IMR-90 (cell line): ENCODE measurements at places on chromosomes 7 and 10. TPM values are rescaled to one million over a fixed set of nuclear protein-coding genes. Genes with fewer than 3 reads are reported as not detected.

DNA sequence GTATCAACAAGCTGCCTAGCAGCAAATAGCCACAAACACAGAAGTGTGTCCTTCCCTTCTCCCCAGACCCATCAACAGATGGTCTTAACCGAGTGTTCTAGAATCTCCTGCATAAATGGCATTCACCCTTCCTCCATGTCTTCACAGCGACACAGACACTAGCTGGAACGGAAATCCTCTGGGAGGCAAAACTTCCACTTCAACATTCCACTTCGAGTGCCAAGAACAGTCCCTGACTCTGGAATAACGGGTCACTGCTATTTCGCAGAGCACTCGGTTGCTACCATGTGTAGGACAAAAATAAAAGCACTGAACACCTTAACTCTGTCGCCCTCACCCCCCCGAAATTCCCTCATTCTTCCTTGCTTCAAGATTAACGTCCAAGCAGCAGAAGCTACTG is 65.1 kb downstream of the SFMBT2 start:
- no peaks in the 10 kb centered on the region for H3K4me1 ChIP-seq
- H3K27me3 ChIP-seq = no peaks in the 10 kb centered on the region

DNA sequence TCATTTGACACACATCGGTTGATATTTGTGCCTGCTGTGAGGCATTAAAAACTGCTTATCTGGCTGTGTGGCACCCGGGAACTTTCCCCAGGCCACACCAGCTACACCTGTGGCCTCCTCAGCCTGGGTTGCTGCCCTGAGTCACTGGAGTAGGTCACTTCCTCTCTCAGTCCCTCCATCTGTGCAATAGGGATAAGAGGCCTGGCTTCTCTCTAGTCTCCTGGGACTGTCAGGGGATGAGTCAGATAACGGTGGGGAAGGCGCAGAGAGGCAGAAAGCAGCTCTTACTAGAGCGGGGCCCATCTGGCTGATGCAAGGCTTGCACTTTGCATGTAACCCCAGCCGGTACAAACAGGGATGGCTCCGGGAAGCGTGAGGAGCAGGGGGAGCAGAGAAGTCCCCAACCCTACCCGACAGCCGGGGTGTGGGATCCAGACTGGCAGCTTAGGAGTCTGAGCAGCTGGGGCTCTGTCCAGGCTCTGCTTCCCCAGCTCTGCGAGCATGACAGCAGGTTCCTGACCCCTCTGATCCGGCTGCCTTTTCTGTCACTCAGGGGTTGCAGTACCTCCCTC is 34.0 kb downstream of the DNAJB12 start:
- DNase-seq = peak; percentile 99
- H3K4me3 ChIP-seq = no peak overlapping the region
- H3K27me3 ChIP-seq = no peaks in the 10 kb centered on the region
- H3K36me3 ChIP-seq = no peaks in the 10 kb centered on the region

Gene SFTPD
- total RNA-seq = not detected in 2 replicates

Gene IFIT1B
- not detected in 2 replicates for total RNA-seq

DNA sequence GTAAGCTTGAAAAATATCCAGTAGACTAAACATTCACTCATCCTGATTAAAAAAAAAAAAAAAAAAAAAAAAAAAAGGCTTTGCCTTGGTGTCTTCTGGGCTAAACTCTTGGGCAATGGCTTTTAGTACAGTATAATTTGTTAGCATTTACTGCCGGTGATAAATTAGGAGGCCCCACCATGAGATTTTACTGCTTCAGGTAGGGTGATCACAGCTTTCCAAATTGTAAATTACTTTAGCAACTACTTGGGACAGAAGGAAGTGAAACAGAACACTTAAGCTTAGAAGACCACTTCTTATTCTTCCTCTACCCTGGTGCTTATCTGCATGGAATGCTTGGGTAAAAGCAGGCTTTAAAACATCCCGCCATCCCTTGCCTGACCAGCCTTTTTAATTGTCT is 152.1 kb downstream of the HIBADH start:
- H3K4me1 ChIP-seq = no peaks in the 10 kb centered on the region
- H3K36me3 ChIP-seq = no peaks in the 10 kb centered on the region
- no peak for DNase-seq

- H3K27me3 ChIP-seq = no peaks in the 10 kb centered on the region
- no peak overlapping the region for H3K4me3 ChIP-seq
- no peak for DNase-seq
- no peaks in the 10 kb centered on the region for H3K4me1 ChIP-seq
- no peak overlapping the region for H3K27ac ChIP-seq
These were observed 739.6 kb upstream of the GALNT17 start for GRCh38 chr7:70392256-70392876.

DNA sequence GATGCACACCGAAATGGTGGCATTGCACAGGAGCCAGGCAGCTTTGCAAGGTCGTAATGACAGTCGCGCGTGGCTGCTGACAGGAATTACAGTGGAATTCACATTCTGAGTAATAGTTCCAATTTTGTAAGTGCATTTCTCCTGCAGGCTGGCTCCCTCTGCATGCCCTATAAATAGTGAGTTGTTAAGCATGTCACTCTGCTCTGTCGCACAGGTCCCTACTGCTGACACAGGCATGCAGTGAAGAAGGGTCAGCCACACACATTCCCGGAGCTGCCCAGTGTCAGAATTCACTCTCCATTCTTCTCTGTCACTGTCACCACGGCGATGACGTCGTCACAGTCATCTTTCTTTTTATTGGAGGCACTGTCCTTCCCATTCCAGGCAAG is 49.2 kb upstream of the SHH start:
- H3K27ac ChIP-seq = no peak overlapping the region
- no peak for DNase-seq
- no peak overlapping the region for H3K4me3 ChIP-seq
- H3K36me3 ChIP-seq = no peaks in the 10 kb centered on the region
- peaks cover 5% of the 10 kb centered on the region; the same call in 1 of the 2 replicates for H3K4me1 ChIP-seq

Gene TAS2R41
- not detected in 2 replicates for total RNA-seq

DNA sequence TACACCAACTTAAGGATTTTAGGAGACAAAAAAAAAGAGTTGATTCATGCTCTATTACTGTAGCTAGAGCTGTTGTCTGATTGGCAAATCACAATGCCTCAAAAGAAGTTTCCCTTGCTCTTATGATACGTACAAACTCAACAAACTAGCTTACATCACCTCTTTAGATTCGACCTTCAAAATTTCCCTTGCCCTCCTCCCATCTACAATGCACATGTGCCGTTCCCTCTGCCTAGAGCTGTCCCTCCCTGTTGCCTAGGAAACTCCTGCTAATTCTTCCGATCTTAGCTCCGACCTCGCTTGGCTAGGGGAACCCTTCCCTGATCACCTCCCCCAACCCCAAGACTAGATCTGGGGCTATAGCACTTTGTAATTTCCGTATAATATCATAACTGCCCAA is 55.4 kb downstream of the MAP3K8 start:
- peaks cover 7% of the 10 kb centered on the region for H3K27me3 ChIP-seq
- H3K36me3 ChIP-seq = no peaks in the 10 kb centered on the region

Gene MCM10
- 11.8 and 14.4 TPM in 2 replicates for total RNA-seq

GRCh38 chr7:32676249-32676941 is 181.1 kb downstream of the AVL9 start:
- H3K4me3 ChIP-seq = no peak overlapping the region
- no peaks in the 10 kb centered on the region for H3K27me3 ChIP-seq
- no peak overlapping the region for H3K27ac ChIP-seq
- H3K4me1 ChIP-seq = peaks cover 2% of the 10 kb centered on the region; the same call in 1 of the 2 replicates
- H3K36me3 ChIP-seq = no peaks in the 10 kb centered on the region
- DNase-seq = no peak

DNA sequence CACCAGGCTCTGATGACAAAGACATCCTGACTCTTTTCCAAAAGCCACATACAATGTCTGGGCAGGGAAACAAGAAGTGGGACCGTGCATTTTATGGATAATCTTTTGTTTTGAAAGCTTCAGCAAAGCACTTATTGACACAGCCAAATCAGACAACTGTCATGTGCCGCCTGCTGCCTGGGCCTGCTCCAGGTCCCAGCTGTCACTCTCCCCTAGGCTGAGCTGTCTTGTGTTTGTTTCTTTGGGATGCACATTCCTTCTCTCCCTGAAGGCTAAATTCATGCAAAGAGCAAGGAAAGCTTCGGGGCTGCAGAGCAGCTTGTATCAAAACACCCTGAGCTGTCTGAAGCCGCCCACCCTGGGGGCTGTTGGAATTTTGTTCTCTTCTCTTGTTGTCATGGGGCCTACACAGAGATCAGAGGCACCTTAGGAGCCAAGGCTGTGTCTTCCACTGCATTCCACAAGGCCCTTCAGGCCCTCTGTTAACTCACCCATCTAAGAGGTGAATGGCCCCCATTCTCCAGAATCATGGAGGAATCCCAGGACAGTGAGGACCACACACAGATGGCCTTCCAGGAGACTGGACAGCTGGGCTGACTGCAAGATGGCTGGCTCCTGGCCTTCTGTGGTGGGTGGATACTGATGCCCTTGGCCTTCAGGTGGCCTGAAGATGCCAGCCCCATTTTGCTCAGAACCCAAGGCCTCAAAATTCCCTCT is 17.8 kb upstream of the SLC18A2 start:
- no peaks in the 10 kb centered on the region for H3K4me1 ChIP-seq
- no peak overlapping the region for H3K27ac ChIP-seq
- no peaks in the 10 kb centered on the region for H3K36me3 ChIP-seq

DNA sequence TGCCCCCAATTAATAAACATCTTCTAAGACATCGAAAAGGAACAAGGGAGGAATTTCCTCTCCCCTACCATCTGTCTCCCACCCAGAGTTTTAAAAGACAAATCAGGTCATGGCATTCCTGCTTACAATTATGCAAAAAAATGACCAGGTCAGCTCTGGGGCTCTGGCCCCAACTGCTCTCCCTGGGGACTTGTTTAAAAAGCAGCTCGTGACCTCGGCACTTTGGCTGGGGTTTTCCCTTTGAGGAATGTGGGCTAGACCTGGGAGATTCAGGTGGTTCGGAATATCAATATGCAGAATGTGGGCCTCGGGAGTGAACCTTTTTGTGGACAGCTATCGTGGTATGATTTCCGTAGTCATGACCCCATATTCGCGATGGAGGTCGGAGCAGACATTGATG is 648 bp upstream of the RADIL start:
- peaks cover 2% of the 10 kb centered on the region for H3K27me3 ChIP-seq
- no peaks in the 10 kb centered on the region for H3K36me3 ChIP-seq
- no peak overlapping the region for H3K4me3 ChIP-seq
- peaks cover 2% of the 10 kb centered on the region; the same call in 1 of the 2 replicates for H3K4me1 ChIP-seq
- DNase-seq = no peak

Gene MMP21
- total RNA-seq = not detected in 2 replicates

Gene LRWD1
- total RNA-seq = 13.3 and 20.3 TPM in 2 replicates
